ENCODE measurements at places on chromosomes 5 and 9.
A peak's percentile ranks its signal among the peaks of the same experiment; 100 is the strongest.

GRCh38 chr9:104386425-104387069 lies 117.5 kb upstream of the OR13F1 start:
- peak; percentile 22 for DNase-seq

GRCh38 chr5:81251922-81252321 lies 18.8 kb downstream of the CKMT2 start:
- DNase-seq: no peak

GRCh38 chr5:84017523-84018172 lies 297.0 kb upstream of the HAPLN1 start:
- DNase-seq: no peak

- no peak for DNase-seq
These were observed 66.1 kb upstream of the RASGRF2 start for GRCh38 chr5:80894083-80894482.

DNA sequence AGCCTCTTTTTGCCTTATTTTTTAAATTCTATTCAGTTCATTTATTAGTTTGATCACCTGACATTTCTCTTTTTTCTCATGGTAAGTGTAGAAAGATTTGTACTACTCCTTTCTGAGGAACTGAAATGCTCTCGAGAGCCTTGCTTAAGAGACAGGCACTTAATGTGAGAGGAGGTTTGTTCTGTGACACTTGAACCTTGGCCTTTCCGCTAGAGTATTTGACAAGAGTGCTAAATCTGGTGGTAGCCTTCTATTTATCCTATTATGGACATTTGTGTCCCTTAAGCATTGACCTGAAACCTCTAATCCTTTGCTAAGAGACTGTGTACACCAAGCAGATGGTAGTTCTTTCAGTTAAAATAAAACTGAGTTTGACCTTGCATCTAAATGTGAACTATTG lies 805.0 kb upstream of the PTPRD start:
- no peak for DNase-seq

DNA sequence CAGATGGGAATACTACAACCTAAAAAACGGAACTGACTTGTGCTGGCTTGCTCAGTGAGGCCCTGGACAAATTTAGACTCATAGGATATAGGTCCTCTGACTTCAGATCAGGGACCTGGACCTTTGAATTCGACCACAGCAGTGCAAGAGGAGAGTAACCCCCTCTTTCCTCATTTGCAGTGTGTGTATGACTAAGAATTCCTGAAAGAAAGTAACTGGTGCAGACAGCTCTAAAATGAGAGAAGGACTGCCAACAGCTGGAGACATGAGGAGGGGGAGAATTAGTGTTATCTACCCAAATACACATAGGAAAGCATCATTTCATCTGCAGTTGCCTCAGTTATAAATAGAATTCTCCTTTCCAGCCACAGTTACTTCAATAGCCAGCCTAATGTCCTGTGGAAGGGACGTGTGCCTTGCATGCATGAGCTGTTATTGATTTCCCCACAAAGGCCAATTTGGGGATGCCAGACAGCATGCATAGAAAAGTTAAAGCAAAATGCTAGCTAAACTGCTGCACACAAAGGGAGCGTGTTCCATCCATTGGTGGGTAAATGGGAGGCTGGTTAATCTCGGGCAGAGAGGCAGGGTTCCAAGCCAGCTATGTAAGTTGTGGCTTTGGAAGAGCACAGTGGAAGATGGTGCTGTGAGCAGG lies 442.7 kb downstream of the CDK5RAP2 start:
- no peak for DNase-seq

DNA sequence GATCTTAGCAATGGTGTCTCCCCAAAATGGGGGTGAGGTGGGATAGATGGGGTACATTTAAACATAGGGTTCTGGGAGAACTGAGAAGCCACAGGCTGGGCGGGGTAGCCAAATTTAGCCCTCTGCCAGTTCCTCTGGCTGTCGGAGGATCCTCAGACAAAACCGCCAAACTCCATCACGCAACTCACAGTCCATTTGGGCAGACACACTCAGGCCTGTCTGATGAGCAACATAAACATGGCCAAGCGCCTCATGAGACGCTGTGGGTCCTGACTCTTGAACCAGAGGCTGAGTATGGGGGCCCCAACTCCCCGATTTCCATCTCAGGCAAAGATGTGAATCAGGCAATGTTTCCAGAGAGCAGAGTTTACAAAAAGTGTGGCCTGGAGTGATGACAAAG lies 162.3 kb downstream of the FGF18 start:
- no peak for DNase-seq

DNA sequence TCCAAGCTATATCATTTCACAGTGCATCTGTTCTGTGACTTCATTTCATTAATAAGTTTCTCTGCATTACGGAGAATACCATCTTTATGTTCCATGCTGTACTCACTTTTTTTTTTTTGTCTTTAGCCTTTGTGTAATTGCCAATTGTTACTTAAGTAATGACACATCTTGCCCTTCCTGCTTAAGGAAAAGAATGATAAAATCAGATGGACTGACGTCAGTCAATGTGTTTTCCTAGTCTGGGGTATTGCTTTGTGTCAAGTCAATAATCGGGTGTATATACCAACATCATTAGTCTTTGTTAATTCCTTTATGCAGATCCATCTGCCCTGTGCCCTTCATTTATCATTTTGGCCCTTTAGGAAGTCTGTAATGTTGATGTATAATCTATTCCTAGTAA lies 133.5 kb downstream of the CD180 start:
- no peak for DNase-seq

- no peak for DNase-seq
These were observed 16.0 kb downstream of the ZNF462 start for GRCh38 chr9:106878934-106879333.

DNA sequence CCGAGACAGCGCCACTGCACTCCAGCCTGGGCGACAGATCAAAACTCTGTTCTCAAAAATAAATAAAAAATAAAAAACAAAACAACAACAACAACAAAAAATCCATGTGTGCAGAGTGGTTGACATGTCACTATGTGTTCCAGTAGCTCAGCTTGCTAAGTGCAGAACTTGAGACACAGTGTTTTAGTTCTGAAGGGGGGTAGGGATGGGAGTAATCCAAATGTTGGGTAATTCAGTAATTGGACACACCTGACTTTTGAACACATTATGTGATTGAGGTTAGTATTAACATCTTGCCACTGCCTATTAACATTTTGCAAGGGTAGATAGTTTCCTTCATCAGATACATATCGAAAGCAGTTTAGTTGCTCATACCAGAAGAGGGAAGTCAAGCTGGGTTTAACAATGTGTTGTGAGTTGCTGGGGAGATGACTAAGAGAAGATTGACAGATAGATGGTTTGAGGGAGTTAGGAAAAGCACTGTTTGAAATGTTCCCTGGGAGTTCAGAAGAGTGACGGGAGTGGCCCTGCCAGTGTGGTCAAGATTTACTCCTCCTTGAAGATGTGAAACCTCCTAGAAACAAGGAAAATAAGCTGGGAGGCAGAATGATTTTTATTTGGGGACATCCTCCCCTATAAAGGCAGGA lies 928 bp downstream of the HACD4 start:
- DNase-seq: peak; percentile 77

DNA sequence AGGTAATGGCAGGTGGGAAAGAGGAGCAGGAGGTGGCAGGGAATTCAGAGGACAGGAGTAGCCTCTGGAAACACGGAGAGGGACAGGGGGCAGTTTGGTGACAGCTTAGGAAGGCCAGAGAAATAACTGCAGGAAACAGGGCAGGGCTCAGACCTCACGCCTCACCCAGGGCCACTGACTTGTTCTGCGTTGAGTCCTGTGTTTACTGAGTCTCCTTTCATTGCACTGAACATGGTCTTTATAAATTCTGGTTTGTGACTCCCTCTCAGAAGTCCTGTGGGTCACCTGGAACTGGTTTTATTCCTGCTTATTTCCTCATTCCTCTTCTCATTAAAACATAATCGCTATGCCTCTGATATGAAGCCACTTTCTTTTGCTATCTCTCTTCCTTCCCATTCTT lies 55.2 kb upstream of the ZNF622 start:
- no peak for DNase-seq

DNA sequence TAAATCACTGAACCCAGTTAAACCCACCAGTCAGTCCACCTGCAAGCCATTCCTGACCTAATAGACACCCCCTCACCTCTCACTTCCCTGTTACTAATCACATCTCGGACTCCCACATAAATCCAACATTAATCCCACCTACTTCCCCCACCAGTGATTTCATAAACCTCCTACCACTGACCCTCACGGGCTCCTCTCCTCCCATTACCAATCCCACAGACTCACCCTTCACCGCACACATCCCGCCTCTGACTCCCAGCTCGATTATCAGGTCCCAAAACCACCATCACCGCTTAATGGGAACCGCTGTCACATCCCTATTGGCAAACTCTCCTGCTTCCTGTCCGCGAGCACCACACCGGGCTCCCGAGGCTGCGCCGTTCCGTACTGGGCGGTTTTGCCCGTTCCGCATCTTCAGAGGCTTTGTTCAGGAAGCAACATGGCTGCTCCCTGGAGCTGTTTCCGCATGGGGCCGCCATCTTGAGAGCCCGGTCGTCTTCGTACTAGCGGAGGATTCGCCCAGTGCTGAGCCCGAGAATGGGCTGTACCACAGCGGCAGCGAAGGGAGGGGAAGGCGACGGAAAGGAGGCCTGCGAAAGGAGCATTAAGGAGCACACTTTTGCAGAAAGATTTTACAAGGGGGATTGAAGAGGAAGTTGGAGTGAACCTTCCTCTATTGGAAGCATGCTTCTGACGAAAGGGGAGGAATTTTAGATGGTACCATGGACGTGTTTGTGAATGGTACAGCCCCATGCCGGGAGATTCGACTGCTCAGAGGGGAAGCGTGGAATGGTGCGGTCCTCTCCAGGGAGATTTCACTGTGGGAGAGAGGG lies at the start of gene ZNF300:
Gene ZNF300, minus strand, starts transcription at position 502 of the 833 bp plus-strand sequence. CDS start 1,825 bp downstream, outside the sequence.
- DNase-seq: peak; percentile 15

DNA sequence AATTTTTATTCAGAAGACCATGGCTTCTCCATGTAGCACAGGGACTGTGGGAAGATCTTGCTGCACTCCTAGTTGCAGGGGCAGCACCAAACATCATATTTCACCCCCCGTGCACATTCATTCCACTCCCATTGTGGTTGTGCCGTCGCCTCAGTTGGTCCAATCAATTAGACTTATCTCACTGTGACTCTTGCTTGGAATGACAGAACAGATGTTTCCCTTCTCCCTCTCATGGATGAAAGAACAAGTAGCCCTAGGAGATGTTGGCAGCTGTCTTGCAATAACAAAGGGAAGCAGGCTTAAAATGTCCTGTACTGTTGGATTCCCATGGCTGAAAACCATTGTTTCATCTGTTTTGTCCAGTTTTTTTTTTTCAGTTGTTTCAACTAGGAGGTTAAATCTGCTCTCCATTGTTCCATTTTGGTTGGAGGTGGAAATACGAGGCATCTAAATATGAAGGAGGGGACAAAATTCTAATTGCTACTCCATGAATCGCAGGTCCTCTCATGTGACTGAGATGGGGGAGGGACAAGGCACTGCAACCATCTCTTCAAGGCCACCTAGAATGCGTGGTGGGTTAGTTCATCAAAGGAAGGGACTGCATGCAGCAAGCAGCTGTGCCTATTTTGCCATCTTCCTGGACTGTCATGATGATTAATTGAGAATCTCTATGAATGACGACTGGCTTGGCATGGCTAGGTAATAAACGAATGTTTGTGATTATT lies 214.4 kb downstream of the NSG2 start:
- DNase-seq: no peak

DNA sequence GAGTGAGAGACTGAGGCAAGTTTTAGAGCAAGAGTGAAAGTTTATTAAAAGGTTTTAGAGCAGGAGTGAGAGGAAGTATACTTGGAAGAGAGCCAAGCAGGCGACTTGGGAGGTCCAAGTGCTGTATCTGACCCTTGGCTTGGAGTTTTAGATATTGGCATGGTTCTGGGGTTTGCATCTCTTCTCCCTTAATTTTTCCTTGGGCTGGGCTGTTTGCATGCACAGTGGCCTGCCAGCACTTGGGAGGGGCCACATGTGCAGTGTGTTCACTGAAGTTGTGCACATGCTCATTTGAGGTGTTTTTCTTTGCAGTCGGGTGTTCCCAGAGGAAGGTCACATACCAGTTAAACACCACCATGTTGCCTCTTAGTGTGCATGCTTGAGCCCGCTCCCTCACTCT lies 464.1 kb downstream of the DMRT2 start:
- no peak for DNase-seq

DNA sequence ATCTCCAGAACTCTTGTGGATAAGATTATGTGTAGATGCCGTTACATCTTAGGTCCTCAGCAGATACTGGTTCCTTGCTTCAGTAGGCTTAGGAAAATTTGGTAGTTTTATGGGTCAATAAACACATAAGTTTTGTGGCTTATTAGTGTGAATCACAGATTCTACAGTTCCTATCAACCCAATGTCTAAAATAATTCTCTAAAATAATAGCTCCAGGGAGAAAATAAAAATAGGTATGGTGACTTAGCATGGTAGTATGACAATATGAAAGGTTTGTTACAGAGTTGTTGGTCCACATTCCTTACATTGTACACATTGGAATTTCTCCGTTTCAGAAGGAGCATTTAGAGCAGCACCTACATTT lies 91.7 kb downstream of the AOPEP start:
- no peak for DNase-seq

DNA sequence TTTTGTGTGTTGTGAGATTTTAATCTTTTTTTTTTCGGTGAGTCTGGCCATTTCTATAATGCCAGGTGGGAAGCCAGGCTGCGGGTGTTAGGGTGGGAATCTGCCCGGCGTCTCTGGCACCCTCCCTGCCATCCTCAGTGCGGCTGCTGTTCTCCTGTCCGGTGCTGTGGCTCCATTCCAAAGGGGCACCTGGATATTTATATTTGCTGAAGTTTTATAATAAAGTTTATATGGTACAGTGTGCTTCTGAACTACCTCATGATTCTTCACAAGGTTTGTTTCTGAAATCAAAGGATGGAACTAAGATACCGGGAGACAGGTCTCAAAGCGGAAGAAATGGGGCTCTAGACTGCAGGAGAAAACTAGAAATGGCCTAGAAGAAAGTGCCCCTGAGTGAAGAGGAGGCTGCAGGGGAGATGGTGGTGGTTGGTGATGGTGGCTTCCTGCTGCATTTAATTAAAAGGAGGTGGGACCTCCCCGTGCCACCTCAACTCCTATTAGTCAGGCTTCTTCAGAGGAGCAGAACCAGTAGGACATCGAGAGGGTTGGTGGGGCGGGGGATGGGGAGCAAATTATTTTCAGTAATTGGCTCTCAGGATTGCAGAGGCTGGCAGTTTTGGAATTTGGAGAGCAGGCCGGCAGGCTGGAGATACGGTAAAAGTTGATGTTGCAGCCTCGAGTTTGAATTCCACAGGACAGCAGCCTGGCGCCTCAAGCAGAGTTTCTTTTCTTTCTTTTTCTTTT lies 102.2 kb upstream of the ICE1 start:
- no peak for DNase-seq

DNA sequence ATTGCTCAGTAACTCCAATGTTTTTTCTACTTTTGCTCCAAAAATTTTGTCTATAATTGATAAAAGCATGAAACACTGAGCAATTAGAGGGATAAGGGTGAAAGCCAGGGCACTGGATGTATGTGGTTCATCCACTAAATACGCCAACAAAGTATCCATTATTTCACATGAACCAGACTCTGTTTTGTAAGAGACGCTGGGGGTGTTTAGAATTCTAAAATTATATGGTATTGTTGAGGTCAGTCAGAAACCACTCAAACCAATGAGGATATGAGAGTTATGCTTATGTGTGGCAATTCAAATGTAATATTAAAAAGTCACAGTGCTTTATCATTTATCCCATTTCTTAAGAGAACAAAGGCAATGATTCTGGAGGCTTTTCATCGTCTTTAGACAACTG lies 220.2 kb downstream of the EFNA5 start:
- DNase-seq: no peak

Data from GM10248 (cell line).